Muscle of leg (tissue), 16 donors: ENCODE measurements at places on chromosomes 13 and 19. TPM values are rescaled to one million over a fixed set of nuclear protein-coding genes. Genes with fewer than 3 reads are reported as not detected.

RGL3 gene
- total RNA-seq: 0.31 TPM

F7 gene
- total RNA-seq: 1.6 TPM

B3GNT8 gene
- 0.93 TPM for total RNA-seq

ZNF90 gene
- total RNA-seq: 2.5 TPM

VAV1 gene
- total RNA-seq: 2.4 TPM

CEBPA gene
- total RNA-seq: 7.4 TPM

ZNF415 gene
- 13.0 TPM for total RNA-seq

PLK5 gene
- 0.13 TPM for total RNA-seq

DNA sequence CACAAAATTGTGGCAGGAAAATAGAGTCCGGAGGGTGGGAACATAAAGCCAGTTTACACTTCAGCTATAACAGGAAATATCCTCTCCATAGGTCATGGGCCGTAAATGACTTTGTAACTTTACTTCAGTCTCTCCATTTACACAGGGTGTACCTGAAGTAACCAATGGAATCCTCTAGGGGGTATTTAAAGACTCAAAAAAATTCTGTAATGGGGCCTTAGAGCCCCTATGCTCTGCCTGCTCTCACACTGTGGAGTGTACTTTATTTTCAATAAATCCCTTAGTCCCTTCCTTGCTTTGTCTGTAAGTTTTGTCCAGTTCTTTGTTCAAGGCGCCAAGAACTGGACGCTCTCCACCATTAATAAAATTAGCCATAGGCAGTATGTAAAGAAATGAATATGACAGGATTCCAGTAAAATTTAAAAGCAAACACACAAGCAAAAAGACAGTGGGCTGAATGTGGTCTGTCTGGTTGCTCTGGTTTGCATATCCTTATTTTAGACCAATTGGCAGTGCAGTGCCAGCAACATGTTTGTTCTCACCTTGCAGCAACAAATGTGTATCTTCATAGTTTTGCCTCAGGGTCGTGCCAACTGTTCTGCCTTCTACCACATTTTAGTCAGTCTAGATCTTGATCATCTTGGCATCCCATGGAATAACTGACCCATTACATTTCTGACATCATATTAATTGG is 801.5 kb upstream of the SPRY2 start:
- DNase-seq: no peak

DNA sequence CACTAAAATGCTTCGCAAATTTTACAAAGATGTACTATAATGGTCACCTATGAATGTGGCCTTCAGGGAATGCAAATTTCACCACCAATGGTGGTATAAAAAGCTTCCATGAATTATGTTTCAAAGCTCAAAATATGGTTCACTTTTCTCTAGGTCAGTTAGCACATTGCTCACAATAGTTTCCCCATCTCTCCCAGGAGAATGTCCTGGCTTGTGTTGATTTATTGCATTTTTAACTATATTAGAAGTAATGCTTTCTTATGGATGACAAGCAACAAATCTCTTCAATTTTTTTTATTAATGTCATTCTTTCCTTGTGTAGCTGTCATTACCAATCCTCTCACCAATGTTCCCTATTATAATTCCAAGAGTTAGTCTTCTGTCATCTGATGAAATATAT is 621.2 kb downstream of the TBC1D4 start:
- DNase-seq: no peak

DNA sequence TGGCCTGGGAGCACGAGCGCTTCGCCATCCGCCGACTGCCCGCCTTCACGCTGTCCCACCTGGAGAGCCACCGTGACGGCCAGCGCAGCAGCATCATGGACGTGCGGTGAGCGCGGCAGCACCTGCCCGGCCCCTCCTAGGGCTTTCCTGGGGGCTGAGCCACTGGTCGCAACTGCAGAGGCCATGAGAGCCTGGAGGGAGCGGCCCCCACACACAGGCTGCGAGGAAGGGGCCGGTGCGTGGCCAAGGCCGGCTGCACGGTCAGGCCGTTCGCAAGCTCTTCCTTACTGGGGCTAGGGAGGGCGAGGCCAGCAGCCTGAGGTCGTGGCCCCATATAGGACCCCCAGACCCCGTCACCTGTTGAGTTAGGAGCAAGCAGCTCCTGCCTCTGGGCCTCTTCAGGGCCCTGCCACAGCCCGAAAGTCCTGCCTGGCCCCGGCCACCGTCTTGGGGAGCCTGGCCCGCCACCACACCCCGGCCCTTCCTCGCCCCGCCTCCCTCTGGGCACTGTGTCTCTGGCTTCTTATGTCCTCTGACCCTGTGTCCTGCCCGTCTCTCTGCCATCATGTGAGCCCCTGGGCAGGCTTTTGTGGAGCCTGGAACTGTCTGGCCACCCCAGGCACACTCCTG is 19.0 kb downstream of the NCLN start:
- DNase-seq: no peak

DNA sequence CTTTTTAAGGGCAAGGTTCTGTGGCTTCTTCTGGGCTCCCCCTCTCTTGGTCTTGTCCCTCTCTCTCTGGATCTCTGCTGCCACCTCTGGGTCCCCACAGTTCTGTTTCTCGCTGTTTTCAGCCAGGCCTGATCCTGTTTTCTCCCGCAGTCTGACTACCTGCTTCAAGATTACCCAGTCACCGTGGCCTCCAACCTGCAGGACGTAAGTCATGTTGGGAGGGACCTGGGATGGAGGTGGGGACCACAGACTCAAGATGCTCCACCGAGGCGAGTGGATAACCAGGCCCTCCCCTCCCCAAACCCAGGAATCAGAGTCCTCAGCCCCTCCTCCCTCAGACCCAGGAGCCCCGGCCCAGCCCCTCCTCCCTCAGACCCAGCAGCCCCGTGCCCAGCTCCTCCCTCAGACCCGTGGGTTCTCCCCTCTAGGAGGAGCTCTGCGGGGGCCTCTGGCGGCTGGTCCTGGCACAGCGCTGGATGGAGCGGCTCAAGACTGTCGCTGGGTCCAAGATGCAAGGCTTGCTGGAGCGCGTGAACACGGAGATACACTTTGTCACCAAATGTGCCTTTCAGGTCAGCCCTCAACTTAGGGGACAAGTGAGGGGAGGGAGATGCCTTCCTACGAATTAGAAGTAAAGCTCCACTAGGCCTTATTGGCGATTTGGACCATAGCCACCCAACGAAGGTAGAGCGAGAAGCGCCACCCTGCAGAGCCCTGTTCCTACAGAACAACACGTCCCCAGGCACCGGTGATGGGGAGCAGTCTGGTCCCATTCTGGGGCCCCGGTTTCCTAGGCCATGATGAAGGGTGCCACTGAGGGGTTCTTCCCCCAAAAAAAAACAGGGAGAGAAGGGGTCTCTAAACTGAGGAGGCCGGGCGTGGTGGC is 2.2 kb downstream of the FLT3LG start:
- DNase-seq: peak; percentile 64
